Stimulated activated CD4-positive, alpha-beta T cell treated with anti-CD3 and anti-CD28 coated beads, Interleukin-4, amount 100 ng/mL, for 1 hour (primary cell): ENCODE measurements at places on chromosomes 1 and 21.

DNA sequence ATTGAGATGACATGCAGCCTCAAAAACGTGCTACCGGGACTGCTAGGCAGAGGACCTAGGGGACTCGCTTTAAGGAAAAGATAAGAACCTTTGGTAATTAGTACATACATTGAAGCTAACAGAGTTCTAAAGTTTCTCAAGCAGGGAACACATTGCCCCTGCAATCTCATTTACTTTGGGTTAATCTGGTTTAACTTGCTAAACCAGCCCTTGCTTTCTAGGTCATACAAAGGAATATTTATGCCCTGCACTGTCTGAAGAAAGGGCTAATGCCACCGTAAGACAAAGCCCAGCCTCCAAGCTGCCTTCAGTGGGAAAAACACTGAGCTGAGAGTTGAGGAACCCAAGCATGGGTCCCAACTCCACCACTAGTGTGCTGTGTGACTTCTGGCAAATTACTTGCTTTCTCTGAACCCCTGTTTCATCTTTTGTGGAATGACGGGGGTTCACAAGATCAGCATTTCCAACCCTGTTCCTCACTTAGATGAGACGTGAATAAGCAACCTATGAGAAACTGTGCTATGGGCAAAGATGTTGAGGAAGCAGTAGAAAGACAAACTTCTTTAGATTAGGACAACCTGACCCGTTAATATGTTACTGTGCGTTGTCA is 66.3 kb downstream of the VWA5B1 start:
- DNase-seq = no peak

DNA sequence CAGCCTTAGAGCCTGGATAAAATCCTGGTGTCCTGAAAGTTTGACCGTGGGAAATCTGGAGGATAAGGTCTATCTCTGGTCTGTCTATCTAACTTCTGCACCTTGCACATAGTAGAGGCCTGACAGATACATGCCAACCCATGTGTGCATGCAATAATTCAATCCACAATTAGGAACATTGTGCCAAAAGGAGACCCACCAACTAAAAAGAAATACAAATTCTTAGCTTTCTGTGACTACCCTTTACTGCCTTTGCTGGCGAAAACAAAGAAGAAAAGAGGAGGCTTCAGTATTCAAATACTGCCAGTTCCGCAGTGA is 381 bp upstream of the KLHL20 start:
- DNase-seq = no peak

GRCh38 chr1:9451081-9451480 is 88.2 kb upstream of the SLC25A33 start:
- no peak for DNase-seq

DNA sequence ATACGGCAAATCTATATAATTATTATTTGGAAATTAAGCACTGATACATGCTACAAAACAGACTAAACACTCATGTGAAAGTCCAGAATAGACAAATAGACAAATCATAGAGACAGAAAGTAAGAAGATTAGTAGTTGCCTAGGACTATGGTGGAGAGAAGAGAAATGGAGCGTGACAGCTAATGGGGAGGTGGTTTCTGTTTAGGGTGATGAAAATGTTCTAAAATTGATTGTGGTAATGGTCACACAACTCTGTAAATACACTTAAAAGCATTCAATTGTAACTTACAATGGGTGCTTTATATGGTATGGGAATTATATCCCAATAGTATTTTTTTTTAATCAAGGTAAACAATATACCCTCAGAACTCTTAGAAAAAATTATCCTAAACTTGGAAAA is 20.4 kb upstream of the ITLN2 start:
- no peak for DNase-seq

DNA sequence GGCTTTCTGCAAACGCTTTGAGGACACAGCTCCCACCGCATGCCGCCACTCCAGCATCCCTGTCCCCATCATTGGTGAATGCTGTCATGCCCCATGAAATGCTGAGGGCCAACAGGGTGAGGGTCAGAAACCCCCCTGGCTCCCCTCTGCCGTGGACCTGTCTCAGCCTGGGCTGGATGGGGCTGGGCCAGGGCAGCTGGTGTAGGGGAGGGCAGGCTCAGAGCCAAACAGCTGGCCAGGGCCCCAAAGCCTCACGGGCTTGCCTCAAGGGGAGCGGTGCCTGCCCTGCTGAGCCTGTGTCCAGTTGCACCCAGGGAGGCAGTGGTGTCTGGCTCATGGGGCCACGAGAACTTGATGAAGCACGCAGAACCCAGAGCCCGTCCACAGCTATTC is 49.7 kb downstream of the S100B start:
- no peak for DNase-seq

DNA sequence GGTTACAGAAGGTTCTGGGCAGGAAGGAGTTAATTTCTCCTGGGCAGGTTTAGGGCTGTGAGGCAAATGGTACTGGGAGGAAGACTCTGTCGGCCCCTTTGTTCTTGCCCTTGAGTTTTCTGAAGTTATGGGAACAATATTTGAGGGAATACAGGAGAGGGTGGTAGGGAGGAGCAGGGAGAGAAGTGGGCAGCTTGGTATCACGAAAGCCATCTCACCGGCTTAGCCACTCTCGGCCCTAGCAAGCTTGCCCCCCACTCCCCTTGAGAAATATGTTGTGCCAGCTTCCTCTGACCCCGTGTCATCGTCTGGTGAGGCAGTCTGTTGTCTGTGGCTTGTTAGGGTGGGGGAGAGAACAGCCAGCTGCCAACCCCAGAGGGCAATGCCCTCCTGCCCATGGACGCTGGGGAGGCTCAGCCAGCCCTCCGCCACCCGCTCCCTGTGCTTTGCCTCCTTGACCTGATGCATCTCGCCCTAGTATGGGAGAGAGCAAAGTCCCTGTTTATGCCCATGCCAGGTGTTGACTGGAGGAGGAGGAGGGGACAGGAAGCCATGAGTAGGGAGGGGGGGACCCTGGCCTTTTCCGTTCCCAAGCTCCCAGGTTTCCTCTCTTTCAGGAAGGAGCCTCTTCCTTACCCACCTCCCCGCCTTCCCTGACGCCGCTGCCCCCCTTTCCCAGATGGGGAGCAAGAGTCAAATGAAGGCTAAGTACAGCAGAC is 1.2 kb downstream of the EFNA1 start:
- no peak for DNase-seq

DNA sequence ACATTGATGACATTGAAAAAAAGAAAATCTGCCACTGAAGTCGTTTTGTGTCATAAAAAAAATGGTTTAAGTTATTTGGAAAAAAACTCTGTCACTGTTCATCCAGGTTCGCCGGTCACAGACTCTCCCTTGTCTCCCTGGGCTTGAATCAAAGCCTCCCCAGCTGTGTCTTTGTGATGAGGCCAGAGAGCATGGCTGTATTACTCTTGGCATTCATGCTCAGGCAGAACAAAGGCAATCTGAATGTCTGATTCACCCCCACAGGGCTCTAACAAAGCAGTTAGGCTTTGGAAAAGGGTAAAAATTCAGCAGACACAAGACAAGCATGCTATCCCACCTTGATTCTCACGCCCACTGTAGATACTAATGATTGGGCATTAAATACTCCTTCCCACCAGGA is 304.3 kb upstream of the PLD5 start:
- no peak for DNase-seq

DNA sequence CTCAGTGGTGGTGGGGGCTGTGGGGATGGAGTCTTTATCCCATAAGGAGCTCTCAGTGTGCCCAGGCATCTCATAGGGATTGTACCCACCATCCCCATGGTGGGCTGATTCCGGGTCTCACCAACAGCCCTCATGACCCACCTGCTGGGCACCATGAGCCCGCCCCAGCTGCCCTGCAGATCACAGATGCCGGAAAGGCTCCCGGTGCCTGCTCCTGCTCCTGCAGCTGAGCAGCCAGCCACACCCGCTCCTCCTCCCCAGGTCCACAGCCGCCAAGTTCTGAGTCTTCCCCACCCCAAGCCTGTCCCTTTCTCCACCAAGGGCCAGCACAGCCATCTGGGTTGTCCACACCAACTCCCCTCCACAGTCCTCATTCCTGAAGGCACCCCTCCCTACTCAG is 15.5 kb upstream of the TSPEAR start:
- DNase-seq = no peak

GRCh38 chr1:199665371-199665770 is 362.1 kb upstream of the NR5A2 start:
- no peak for DNase-seq

GRCh38 chr1:160945079-160945478 is 9.5 kb downstream of the ITLN2 start:
- no peak for DNase-seq

DNA sequence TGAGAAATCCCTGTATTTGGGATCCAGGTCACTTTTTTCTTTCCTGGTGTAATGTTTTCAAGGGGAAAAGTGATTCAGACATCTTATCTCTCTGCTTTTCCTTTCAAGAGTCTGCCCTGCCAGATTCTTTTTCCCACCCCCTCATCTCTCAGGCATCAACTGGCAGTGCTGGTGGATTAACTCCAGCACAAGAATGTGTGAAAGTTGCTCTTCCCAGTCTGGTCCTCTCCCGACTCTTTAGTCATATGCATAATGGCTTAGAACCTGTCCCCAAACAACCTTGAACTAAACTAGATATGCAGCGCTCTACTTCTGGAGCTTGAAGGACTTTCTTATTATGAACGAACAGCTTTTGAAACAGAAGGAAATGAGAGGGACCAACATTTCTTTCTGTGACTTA is 88.5 kb downstream of the SLC44A5 start:
- DNase-seq = no peak

DNA sequence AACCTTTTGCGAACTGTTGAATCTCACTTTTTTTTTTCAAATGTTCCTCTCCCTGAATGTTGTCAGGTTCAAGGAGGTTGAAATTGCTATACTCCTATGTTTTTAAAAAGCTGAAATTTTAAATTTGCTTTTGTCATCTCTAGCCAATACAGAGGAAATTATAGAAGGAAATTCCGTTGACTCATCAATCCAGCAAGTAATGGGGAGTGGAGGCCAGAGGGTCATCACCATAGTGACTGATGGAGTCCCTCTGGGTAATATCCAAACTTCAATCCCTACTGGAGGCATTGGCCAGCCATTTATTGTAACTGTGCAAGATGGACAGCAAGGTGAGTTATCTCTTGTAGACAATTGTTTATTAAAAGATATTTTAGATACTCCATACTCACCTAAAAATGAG is 36.3 kb downstream of the GABPB2 start:
- no peak for DNase-seq

DNA sequence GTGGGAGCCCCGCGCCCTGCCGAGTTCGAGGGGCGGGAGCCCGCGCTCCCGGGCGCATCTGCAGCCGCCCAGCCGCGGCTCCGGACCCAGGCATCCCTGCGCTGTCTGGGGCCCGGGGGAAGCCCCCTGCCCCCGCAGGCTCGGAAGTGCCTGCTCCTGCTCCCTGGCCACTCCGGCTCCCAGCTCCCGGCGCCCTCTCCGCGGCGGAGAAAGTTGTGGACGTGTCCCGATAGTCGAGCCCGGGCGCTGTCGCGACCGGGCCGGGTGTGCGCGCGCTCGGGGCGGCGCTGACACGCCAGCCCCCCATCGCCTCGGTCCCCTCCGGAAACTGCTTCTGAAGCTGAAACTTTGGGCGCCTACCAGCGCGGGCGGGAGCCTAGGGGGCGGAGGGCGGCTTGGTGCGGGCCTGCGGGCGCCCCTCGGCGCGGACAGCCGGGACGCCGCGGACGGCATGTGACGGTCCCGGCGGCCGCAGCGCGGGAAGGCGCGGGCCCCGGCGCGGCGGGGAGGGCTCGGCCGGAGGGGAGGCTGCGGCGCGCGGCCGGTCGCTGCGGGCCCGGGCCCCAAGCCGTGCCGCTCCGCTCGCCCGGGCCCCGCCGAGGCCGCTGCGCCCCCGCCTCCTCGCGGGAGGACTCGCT is 515 bp downstream of the MAN1C1 start:
- peak; percentile 38 for DNase-seq

- DNase-seq = no peak
Observed at GRCh38 chr1:169121146-169121923, 14.8 kb downstream of the ATP1B1 start.

GRCh38 chr1:234478152-234478480 is 863 bp downstream of the TARBP1 start:
- DNase-seq = peak; percentile 74

DNA sequence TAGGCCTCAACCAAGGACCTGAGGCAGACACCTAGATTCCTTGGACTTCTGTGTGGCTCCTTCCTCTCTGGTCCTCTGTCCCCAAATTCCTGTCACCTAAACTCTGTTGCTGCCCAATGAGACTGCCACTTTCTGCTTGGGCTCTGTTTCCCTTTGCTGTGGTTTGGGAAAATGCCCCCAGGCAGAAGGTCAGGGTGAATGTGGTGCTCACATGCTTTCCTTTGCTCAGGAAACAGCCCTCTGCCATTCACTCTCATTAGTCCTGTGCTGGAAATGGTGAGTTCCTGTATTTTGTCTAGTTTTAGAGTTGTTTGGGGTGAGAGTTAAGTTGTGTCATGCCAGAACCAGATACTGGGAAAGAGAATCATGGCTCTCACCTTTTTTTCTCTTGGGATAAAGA is 22.7 kb upstream of the SHE start:
- no peak for DNase-seq

GRCh38 chr1:169129109-169129784 is 22.8 kb downstream of the ATP1B1 start:
- DNase-seq = no peak

GRCh38 chr1:231936983-231937775 is 310.6 kb downstream of the DISC1 start:
- no peak for DNase-seq

DNA sequence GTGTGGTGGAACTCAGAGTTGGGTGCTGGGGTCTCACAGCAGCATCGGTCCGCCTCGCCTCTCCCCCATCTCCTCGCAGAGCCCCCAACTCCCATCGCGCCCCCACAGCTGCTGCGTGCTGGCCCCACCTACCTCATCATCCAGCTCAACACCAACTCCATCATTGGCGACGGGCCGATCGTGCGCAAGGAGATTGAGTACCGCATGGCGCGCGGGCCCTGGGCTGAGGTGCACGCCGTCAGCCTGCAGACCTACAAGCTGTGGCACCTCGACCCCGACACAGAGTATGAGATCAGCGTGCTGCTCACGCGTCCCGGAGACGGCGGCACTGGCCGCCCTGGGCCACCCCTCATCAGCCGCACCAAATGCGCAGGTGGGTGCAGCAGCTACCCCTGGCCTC is 24.2 kb downstream of the PTPRU start:
- DNase-seq = no peak

- no peak for DNase-seq
Observed at GRCh38 chr1:32797456-32797855, 19.7 kb downstream of the YARS1 start.

DNA sequence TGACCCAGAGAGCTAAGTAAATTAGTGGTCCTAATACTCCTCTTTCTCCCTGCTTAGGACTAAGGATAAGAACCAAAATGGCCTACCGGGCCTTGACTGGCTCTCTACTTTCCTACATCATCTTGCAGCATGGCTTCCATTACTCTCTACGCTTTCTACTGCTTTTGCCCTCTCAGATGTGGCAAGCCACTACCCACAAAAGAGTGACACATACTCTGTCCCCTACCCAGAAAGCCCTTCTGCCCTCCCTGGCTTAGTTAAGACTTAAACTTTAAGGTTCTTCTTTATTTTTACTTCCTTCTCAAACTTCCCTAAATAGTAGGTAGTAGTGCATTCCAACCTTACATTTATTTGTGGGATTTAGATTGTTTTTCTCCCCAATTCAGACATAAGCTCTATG is 228.1 kb downstream of the TPR start:
- no peak for DNase-seq
